ENCODE measurements at places on chromosomes 2 and 18.
A peak's percentile ranks its signal among the peaks of the same experiment; 100 is the strongest.

- no peak for DNase-seq
Measured at GRCh38 chr2:183868153-183868552, 730.2 kb upstream of the ZNF804A start.

DNA sequence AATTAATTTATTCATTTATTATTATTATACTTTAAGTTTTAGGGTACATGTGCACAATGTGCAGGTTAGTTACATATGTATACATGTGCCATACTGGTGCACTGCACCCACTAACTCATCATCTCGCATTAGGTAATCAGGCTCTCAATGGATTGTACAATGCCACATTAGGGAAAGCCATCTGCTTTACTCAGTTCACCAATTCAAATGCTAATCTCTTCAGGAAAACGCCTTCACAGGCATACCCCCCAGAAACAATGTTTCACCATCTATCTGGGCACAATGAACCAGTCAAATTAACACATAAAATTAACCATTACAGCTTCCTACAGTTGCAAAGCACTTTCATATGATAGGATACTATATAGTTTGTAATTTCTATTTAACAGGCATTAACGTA, 84.8 kb upstream of the DNAJC10 start:
- DNase-seq: no peak

GRCh38 chr18:54020156-54020745, 204.2 kb downstream of the MBD2 start:
- DNase-seq: no peak

- no peak for DNase-seq
Measured at GRCh38 chr18:406677-407076, 93.8 kb downstream of the COLEC12 start.

- DNase-seq: no peak
Measured at GRCh38 chr18:26864658-26865057, 849 bp downstream of the AQP4 start.

DNA sequence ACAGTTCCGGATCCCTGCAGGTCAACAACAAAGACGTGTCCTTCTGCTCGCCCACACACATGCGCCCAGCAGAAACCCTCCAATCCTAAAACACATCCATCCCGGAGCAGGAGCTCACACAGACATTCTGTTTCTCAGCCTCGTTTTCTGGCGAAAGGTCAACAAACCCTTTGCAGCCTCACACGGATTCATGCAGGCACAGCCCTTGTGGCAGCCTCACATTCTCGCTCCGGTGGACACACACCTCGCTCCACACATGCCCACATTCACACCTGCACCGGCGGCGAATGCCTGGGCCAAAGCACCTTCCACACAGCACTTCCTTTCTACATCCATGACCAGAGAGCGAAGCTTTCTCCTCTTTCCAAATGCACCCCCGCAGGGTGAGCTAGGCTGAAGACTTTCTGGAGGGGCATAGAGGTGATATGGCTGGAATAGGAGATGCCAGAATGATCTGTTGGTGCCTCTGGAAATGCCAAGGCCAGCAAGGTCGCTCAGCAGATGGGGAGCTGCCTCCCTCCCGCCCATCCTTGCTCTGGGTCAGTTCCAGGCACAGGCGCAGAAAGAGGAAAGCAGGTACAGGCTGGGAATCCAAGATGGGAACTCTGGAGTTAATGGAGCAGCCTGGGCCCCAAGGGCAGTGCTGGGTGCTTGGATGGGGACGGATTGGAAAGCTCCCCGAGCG, 88.8 kb downstream of the CELF4 start:
- DNase-seq: no peak

GRCh38 chr2:43402002-43402401, 175.6 kb upstream of the ZFP36L2 start:
- DNase-seq: peak; percentile 17

DNA sequence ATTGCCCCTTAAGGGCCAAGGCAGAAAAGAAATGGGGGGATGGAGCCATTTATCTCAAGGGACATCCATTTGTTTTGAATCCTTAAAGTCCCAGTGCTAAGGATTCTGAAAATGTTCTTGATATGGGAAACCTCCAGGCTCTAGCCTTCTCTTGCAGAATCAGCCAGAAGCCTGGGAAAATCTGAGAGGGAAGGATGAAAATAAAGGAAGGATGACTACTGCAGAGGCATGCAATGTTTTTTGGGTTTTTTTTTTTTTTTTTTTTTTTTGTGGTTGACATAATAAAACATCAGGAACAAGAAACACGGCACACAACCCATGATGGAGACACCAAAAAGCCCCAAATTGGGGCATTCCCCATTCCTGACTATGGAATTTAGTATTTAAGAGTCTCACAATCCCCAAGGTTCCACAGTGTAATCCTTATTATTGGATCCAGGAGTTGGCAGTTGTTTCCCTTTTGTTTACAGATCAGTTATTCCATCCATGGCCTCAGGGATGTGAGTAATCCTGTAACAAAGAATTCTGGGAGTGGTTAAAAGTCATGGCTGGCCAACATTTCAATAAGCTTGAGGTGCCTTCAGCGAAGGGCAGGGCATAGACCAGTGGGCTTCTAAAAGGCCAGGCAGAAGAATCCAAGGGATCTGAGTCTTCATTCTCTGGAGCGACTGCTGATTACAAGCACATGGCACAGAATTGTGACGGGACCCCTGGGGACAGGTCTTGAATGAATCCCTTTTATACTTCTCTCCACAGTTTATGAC, 337.5 kb downstream of the GULP1 start:
- DNase-seq: no peak

- no peak for DNase-seq
Measured at GRCh38 chr2:101690547-101691152, 6.9 kb upstream of the MAP4K4 start.

DNA sequence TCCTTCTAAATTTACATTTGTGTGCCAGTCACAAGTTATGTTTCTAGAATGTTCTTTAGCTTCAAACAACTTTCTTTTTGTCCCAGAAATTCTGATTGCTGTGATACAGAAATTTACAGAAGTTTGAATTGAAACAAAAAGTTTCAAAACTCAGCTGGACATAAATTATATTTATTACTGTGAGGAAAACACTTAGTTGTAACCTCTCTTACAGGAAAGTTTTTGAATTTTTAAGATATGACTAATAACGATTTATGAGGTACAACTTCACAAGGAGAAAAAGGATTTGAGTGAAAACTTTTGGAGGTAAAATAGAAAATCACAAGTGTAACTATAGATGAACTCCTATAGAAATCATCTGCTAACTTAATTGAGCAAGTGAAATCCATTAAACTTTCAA, 205.3 kb downstream of the TMEM247 start:
- DNase-seq: no peak

DNA sequence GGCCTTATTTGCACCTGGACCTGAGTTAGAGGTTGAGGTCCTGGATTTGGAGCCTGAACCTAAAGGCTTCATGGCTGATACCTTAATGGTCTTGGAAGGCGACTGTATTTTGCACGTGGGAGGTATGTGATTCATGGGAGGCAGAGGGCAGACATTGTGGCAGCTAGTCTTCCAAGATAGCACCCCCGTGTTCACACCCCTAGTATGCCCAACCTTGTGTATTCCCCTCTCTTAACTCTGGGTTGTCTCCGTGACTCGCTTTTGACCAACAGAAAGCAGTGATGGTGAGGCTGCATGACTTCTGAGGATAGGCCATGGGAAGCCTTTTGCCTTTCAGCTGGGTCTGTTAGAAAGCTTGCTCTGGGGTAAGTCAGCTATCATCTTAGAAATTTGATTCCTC, 45.8 kb upstream of the HAAO start:
- no peak for DNase-seq

GRCh38 chr18:51321696-51322095, 124.2 kb upstream of the MEX3C start:
- DNase-seq: no peak

- no peak for DNase-seq
Measured at GRCh38 chr18:79962311-79962710, 2.1 kb upstream of the HSBP1L1 start.

DNA sequence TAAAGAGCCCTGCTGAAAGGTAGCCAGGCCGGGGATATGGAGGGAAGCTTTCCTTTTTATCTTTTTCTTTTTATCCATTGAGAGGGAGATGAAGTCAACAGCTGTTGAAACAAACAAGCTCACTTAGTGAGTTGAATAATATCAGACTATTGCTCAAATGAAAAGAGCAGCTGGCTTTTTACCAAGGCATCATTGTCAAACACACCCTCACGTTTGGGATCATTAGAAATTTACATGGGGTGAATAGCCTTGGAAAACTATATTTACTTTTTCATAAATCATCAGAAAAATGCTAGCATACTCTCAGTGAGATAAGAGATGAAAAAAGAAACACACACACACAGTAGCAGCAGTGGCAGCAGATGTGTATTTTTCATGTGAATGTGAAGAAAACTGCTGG, 71.5 kb upstream of the HNMT start:
- no peak for DNase-seq

- DNase-seq: no peak
Measured at GRCh38 chr2:149141046-149141445, 102.5 kb downstream of the LYPD6B start.

DNA sequence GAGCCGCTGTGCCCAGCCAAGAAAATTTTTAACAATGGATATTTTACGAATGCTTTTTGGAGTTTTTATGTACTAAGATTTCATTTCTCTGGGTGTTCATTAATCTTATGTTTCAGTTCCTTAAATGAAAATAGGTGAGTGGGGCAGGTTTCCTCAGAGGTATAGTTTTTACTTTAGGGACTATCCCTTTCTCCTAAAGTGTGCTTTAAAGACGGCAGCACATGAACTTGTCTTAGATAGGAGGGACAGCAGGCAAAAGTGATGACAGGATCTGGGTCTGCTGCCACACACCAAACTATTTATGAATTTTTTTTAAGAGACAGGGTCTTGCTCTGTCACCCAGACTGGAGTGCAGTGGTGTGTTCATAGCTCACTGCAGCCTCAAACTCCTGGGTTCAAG, 8.0 kb upstream of the REL start:
- peak; percentile 53 for DNase-seq

GRCh38 chr2:9467687-9468086, 6.7 kb upstream of the IAH1 start:
- DNase-seq: no peak

DNA sequence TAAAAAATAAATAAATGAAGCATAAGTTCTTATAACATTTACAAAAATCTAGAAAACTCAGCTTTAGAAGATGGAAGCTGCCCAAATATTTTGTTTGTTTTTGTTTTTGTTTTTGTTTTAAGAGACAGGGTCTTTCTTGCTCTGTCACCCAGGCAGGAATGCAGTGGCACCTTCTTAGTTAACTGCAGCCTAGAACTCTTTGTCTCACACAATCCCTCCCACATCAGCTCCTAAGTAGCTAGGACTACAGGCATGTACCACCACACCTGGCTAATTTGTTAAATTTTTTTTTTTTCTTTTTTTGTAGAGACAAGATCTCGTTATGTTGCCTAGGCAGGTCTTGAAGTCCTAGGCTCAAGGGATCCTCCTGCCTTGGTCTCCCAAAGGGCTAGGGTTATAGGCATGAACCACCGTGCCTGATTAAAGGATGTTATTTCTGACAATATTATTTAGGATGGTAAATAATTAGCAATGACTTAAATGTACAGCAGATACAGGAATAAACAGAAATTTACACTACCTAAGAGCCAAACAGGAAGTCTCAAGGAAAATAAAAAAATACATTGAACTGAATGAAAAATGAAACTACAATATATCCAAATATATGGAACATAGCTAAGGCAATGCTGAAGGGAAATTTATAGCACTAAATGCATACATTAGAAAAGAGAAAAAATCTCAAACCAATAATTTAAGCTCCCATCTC, 17.2 kb downstream of the SESTD1 start:
- DNase-seq: no peak

DNA sequence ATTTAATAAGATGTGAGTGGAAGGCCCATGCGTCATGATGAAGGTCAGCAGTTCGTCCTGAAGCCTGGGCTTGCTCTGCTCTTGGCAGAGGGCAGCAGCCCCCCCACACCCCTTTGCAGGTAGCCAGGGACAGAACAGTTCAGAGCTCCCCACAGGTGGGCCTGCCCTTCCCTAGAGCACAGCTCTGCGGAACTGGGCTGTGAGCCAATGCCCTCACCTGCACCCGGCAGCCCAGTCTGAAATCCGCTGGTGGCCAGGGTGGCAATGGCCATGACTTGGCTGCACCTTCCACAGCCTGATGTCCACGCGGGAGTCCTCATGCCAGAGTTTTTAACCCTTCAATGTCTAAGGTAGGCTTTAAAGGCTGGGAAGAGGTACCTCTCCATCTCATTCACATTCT, 136.7 kb downstream of the ACKR3 start:
- DNase-seq: no peak

DNA sequence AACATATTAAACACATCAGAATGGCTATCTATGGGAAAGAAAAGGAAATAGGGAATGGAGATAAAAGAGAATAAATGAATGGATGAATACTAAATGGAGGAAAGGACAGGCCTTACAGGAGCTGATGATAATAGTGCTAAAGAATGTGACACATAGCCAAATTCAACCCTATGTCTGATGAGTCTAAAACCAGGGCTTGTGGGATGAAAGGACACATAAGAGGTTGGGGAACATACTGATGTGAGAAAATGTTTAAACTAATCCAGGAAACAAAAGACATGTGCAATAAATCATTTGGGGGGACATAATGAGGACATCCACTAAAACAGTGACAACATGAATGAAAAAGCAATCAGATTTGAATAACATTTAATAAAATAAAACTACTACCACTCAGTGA, 120.0 kb downstream of the DYM start:
- DNase-seq: no peak

DNA sequence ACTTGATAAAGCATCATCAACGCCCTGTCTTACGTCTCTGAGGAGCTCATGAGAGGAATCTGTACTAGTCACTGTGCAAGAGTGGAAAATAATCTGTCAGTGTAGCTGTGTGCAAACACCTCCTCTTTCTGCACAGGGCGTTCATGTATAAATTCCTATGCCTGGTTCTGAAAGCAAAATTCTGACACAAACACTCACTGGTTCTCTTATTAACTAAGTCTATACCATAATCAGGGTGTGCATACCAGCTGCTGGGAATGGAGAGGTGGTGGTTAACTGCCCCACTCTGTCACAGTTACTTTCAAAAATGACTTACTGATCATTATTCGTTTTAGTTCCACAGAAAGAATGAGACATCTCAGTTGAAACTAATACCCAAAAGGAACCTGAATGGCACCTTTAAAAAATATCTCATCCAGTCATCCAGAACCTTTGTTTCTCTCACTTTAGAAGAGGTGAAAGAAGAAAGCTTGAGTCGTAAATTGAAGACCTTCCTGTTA, 35.7 kb downstream of the STK39 start:
- DNase-seq: no peak

- peak; percentile 10 for DNase-seq
Measured at GRCh38 chr2:33529771-33530481, 53.5 kb downstream of the RASGRP3 start.
